ENCODE measurements at places on chromosomes 2 and 18. TPM values are rescaled to one million over a fixed set of nuclear protein-coding genes. Genes with fewer than 3 reads are reported as not detected.
A peak's percentile ranks its signal among the peaks of the same experiment; 100 is the strongest.

DNA sequence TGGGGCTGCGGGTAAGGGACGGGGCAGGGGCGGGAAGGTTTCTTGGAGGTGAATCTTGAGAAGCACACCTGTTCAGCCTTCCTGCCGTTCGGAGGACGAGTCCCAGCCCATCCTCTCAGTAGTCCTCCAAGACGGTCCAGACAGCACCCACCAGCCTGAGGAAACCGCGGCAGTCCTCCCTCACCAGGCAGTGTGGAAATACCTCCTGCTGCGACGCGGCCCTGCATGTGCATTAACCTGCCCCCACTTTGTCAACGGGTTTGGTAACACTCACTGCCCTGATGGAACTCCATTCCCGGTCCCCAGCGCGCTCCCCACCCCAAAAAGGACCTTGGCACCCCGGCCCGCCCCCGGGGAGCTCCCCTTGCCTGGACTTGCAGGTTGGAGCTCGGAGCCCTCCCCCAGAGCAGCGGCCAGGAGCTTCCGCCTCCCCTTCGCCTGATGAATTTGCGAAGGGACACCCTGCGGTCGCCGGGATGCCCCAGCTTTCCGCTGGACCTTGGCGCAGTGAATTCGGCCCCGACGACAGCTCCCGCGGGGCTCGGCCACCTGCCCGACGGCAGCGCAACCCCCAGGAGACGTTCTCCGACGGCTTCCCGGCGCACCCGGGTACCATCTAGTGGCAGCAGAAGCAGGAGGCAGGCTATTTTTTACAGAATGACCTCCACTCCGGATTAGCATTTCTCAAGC is 31.5 kb downstream of the ACVR1C start:
- no peaks in the 10 kb centered on the region for H3K4me1 ChIP-seq
- no peak overlapping the region for H3K27ac ChIP-seq
- peak; percentile 1 for DNase-seq
- H3K27me3 ChIP-seq, result peaks cover 10% of the 10 kb centered on the region
- H3K4me3 ChIP-seq, result no peak overlapping the region

DNA sequence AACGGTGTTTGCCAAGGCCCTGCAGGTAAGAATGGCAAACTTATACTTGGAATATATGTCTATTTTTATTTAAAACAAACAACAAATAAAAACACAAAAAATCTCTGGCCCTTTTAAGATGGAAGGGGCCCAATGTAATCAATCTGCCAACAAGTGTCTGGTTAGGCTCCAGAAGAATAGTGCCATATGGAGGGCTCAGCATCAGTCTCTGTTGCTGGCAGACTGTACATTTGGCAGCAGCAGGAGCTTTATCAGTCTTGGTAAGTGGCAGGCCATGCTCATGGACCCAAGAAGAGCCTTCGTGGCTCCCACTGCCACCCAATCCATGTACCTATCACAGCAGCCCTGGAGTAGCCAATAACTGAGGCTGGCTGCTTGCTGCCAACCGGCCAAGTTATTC is 101.1 kb downstream of the GALNT3 start:
- no peaks in the 10 kb centered on the region for H3K4me1 ChIP-seq
- H3K36me3 ChIP-seq, result no peaks in the 10 kb centered on the region
- H3K27me3 ChIP-seq, result no peaks in the 10 kb centered on the region
- no peak overlapping the region for H3K4me3 ChIP-seq
- DNase-seq, result no peak

GRCh38 chr2:130762910-130763385 is 7.6 kb downstream of the AMER3 start:
- DNase-seq, result no peak
- no peaks in the 10 kb centered on the region for H3K4me1 ChIP-seq
- H3K36me3 ChIP-seq, result no peaks in the 10 kb centered on the region
- H3K4me3 ChIP-seq, result no peak overlapping the region
- H3K27me3 ChIP-seq, result no peaks in the 10 kb centered on the region

GRCh38 chr2:121868652-121869051 is 113.2 kb downstream of the TSN start:
- no peak overlapping the region for H3K27ac ChIP-seq
- H3K4me3 ChIP-seq, result no peak overlapping the region
- H3K4me1 ChIP-seq, result no peaks in the 10 kb centered on the region
- H3K36me3 ChIP-seq, result no peaks in the 10 kb centered on the region
- DNase-seq, result no peak

DNA sequence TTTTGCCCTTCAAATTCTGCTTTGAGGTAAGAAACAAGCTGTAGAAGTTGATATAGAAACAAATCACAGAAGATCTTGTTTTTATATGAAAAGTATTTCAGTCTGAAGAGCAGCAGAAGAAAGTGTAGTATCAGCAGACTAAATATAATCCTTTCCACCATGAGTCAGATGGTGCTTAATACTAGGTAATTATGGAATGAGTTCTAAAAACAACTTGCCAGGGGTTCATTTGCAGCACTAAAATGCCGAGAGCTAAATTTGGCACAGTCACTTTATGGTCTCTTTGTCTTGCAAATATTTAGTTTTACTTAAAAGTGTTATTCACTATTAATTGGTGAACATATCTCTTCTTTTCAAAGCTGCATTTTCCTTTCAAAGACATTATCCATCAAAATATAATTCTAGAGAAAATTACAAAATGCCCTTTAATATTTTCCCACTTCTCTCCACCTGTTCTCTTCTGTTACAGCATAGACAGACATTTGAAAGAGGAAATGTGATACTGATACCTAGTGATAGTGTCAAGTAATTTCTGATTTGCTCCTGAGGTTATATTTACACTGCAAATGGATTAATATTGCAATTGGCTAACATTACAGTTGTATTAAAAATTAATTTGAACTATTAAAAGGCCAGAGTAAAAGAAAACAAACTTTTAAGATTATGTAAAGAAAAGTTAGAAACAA is 5.3 kb downstream of the MYL1 start:
- no peaks in the 10 kb centered on the region for H3K36me3 ChIP-seq
- H3K27ac ChIP-seq, result no peak overlapping the region
- H3K4me3 ChIP-seq, result no peak overlapping the region
- no peaks in the 10 kb centered on the region for H3K4me1 ChIP-seq
- no peak for DNase-seq

DNA sequence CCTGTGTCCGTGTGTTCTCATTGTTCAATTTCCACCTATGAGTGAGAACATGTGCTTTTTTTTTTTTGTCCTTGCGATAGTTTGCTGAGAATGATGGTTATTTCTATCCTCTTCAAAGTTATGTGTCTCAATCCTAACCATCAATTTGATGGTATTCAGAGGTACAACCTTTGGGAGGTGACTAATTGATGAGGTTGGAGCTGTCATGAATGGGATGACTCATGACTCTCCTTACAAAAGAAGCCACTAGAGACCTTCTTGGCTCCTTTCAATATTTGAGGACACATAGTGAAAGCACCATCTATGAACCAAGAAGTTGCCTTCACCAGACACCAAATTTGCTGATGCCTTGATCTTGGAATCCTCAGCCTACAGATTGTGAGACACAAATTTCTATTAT is 677.1 kb upstream of the DDX18 start:
- no peaks in the 10 kb centered on the region for H3K27me3 ChIP-seq
- DNase-seq, result no peak
- H3K4me1 ChIP-seq, result no peaks in the 10 kb centered on the region
- H3K36me3 ChIP-seq, result no peaks in the 10 kb centered on the region

GRCh38 chr2:231951452-231952035 is 10.0 kb upstream of the DIS3L2 start:
- no peak overlapping the region for H3K4me3 ChIP-seq
- H3K36me3 ChIP-seq, result no peaks in the 10 kb centered on the region
- DNase-seq, result no peak
- no peak overlapping the region for H3K27ac ChIP-seq
- peaks cover 12% of the 10 kb centered on the region for H3K27me3 ChIP-seq
- H3K4me1 ChIP-seq, result no peaks in the 10 kb centered on the region

GRCh38 chr18:2847317-2848246 is 776 bp downstream of the EMILIN2 start:
- H3K27ac ChIP-seq, result no peak overlapping the region
- DNase-seq, result no peak
- H3K36me3 ChIP-seq, result no peaks in the 10 kb centered on the region
- H3K27me3 ChIP-seq, result peaks cover 76% of the 10 kb centered on the region
- H3K4me1 ChIP-seq, result peaks cover 2% of the 10 kb centered on the region

- H3K4me3 ChIP-seq, result no peak overlapping the region
- DNase-seq, result no peak
- no peaks in the 10 kb centered on the region for H3K27me3 ChIP-seq
These were observed 62.7 kb upstream of the ARL4C start for GRCh38 chr2:234559609-234560008.

- H3K36me3 ChIP-seq, result no peaks in the 10 kb centered on the region
- H3K27ac ChIP-seq, result no peak overlapping the region
- H3K4me3 ChIP-seq, result no peak overlapping the region
- peaks cover 8% of the 10 kb centered on the region for H3K4me1 ChIP-seq
- peak; percentile 37 for DNase-seq
These were observed 34.9 kb upstream of the ATP8B1 start for GRCh38 chr18:57837917-57838548.

GRCh38 chr18:1760901-1761300 is 810.4 kb downstream of the METTL4 start:
- DNase-seq, result no peak
- no peaks in the 10 kb centered on the region for H3K27me3 ChIP-seq
- no peaks in the 10 kb centered on the region for H3K4me1 ChIP-seq
- H3K4me3 ChIP-seq, result no peak overlapping the region
- no peaks in the 10 kb centered on the region for H3K36me3 ChIP-seq

GRCh38 chr2:129957891-129958290 is 21.6 kb upstream of the RAB6C start:
- no peaks in the 10 kb centered on the region for H3K36me3 ChIP-seq
- no peaks in the 10 kb centered on the region for H3K4me1 ChIP-seq
- no peak overlapping the region for H3K27ac ChIP-seq
- no peak overlapping the region for H3K4me3 ChIP-seq

DNA sequence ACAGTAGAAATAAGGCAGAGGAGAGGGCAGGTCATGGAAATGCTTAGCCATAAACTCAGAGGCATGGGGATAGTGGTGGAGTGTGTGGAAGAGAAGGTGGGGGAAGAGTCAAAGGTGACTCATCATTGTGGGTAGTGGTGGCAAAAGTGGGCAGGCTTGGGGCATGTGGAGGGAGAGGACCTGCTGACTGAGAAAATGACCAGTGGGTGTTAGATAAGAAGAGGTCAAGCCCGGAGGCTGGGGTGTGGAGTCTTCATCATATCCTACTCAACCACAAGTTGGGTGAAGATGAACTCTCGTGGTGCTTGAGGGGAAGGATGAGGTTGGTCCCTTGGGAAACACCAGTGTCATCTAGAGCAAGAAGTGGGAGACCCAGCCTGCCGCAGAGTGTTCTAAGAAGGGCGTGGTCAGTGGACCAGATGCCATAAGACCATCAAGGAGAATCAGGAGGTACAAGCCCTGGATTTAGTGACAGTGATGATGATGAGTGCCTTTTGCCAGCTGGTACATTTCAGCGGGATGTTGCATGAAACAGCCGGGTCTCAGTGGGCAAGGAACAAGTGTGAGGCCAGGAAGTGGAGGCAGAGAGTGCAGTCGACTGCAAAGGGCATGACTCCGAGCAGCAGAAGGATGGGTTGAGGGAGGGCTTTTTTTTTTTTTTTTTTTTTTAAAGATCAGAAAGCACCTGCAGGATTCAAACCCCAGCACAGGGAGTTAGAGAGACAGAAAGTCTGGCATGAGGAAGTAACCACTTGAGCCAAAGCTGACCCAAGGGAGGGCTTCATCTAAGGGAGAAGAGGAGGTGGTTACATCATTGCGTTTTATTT is 122.6 kb upstream of the SPRED2 start:
- no peak overlapping the region for H3K27ac ChIP-seq
- DNase-seq, result peak; percentile 15
- no peaks in the 10 kb centered on the region for H3K36me3 ChIP-seq

DNA sequence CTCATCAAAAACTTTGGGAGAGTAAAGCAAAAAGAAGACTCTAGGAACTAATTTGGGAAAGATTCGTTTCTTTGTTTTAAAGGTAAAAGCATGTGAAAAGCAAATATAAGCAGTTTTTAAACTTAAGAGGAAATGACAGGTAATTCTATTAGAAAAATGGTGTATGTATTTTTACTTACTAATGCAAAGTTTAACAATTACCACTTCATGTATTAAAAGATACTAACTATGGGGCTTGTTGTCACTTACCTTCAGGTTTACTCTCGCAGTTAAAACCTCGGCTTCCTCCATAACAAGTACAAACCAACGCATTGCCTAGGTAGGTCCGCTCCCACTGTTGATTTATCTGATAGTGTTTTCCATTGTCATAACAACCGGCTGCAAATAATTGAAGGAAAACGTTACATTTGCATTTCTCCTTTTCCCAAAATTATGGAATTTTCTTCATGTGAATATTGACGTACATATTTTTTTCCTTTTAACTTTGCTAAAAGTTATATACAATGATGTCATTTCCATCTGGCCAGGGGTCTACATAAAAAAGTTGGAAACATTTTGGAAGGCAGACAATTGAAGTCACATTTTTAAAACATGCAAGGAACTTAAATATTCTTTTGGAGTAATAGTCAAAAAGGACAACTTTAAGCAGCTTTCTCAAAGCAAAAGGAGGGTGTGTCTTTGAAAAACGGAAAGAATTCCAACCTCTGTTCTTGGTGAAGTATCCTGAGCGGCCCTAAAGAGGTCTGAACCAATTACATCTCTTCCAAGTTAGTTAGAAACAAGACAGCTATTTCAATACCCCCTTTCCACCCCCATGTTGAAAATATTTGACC is 1.2 kb downstream of the FN1 start:
- H3K27me3 ChIP-seq, result no peaks in the 10 kb centered on the region
- H3K4me1 ChIP-seq, result peaks cover 8% of the 10 kb centered on the region
- H3K27ac ChIP-seq, result peak overlapping the region; percentile 94
- DNase-seq, result no peak

- H3K36me3 ChIP-seq, result no peaks in the 10 kb centered on the region
- H3K27me3 ChIP-seq, result peaks cover 28% of the 10 kb centered on the region
- no peak for DNase-seq
- no peak overlapping the region for H3K27ac ChIP-seq
- peaks cover 11% of the 10 kb centered on the region for H3K4me1 ChIP-seq
- H3K4me3 ChIP-seq, result no peak overlapping the region
These were observed 40.7 kb downstream of the KCNIP3 start for GRCh38 chr2:95337829-95338228.

CSRNP3 gene
- 0.72 TPM for total RNA-seq

TMEM198 gene
- 0.18 TPM for total RNA-seq

PLCD4 gene
- 2.0 TPM for total RNA-seq

CTAGE1 gene
- total RNA-seq, result under 0.01 TPM

SLC39A10 gene
- 92.8 TPM for total RNA-seq

ATRAID gene
- total RNA-seq, result 144 TPM

C2orf78 gene
- not detected for total RNA-seq

CPS1 gene
- 20.1 TPM for total RNA-seq

MEP1B gene
- not detected for total RNA-seq

SRD5A2 gene
- not detected for total RNA-seq

Data from IMR-90 (cell line).